ENCODE measurements at places on chromosomes 7 and 10.
A peak's percentile ranks its signal among the peaks of the same experiment; 100 is the strongest.

DNA sequence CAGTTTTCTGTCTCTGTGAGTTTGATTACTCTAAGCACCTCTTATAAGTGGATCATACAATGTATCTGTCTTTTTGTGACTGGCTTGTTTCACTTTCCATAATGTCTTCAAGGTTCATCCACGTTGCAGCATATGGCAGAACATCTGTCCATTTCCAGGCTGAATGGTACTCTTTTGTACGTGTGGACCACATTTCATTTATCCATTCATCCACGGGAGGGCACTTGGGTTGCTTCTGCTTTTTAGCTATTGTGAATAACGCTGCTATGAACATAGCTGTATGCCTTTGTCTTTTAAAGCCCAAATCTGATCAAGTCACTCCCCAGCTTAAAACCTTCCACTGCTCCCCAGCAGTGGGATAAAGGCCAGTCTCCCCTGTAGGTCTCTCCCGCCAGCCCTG, 31.5 kb downstream of the EGFR start:
- H3K4me3 ChIP-seq = no peak overlapping the region
- peaks cover 27% of the 10 kb centered on the region for H3K4me1 ChIP-seq
- H3K27me3 ChIP-seq = no peaks in the 10 kb centered on the region

GRCh38 chr7:112134039-112134438, 72.2 kb downstream of the DOCK4 start:
- no peak overlapping the region for H3K4me3 ChIP-seq
- DNase-seq = no peak
- H3K27ac ChIP-seq = no peak overlapping the region
- H3K36me3 ChIP-seq = no peaks in the 10 kb centered on the region

DNA sequence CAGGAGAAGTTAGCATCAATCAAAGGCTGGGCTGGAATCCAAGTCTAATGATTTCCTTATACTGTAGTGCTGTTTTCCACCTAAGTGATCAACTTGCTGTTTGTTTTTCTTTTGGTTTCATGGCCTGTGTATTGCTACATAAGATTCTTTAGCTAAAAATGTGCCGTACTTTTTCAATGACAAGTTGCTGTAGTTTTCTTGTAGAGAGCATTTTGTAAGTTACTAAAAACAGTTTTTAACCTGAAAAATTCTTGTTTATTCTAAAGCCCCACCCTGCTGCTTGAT, 1.3 kb downstream of the HELLS start:
- H3K27ac ChIP-seq = peak overlapping the region; percentile 98
- no peaks in the 10 kb centered on the region for H3K27me3 ChIP-seq
- DNase-seq = no peak
- H3K4me3 ChIP-seq = peak overlapping the region; percentile 54
- H3K36me3 ChIP-seq = no peaks in the 10 kb centered on the region

- DNase-seq = no peak
- no peaks in the 10 kb centered on the region for H3K4me1 ChIP-seq
- no peaks in the 10 kb centered on the region for H3K36me3 ChIP-seq
- H3K27me3 ChIP-seq = no peaks in the 10 kb centered on the region
- no peak overlapping the region for H3K27ac ChIP-seq
Observed at GRCh38 chr7:53624356-53624755, 588.9 kb downstream of the POM121L12 start.

DNA sequence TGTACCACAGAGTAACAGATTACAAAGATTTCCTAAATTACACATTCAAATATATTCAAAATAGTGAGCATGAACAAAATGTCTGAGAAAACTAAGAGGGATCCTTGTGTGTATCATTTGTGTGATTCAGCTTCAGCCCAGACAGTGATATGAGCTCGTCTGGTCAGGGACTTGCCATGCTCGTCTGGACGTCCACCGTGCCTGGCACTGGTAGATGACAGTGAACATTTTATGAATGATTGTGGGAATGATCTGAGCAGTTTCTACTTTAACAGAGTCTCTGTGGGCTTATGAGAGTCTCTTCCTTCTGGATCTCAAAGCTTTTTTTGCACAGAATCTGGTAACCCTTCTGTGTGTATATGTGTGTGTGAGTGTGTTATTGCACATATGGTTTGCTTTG, 34.2 kb upstream of the ANKRD2 start:
- H3K27me3 ChIP-seq = no peaks in the 10 kb centered on the region
- H3K27ac ChIP-seq = no peak overlapping the region
- no peak for DNase-seq

- H3K27me3 ChIP-seq = no peaks in the 10 kb centered on the region
- no peaks in the 10 kb centered on the region for H3K4me1 ChIP-seq
- no peak for DNase-seq
- H3K36me3 ChIP-seq = no peaks in the 10 kb centered on the region
- H3K27ac ChIP-seq = no peak overlapping the region
- no peak overlapping the region for H3K4me3 ChIP-seq
Observed at GRCh38 chr7:88599528-88599927, 160.0 kb upstream of the ZNF804B start.

GRCh38 chr10:113420733-113421675, 131.8 kb upstream of the HABP2 start:
- no peak overlapping the region for H3K4me3 ChIP-seq
- no peak for DNase-seq
- peaks cover 6% of the 10 kb centered on the region for H3K4me1 ChIP-seq
- no peaks in the 10 kb centered on the region for H3K27me3 ChIP-seq

DNA sequence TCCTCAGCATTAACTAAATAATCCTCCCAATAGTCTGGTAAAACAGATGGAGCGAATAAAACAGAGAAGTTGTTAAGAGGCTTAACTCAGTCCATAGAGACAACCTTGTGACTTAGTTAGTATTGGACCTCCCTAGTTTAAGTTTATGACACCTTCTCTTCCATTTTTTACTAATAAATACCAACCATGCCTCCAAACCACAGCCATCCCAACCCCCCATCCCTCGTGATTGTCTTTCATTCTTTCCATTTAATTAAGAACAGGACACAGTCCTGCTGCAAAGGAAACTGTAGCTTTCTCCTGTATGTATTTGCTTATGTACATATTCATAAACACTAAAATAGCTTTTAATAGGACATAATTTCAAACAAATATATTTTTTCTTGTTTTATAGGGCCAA, 238.2 kb downstream of the SEMA3D start:
- H3K4me3 ChIP-seq = no peak overlapping the region
- no peaks in the 10 kb centered on the region for H3K27me3 ChIP-seq
- no peak for DNase-seq
- no peaks in the 10 kb centered on the region for H3K36me3 ChIP-seq
- no peak overlapping the region for H3K27ac ChIP-seq

GRCh38 chr10:60237977-60238758, 151.5 kb downstream of the ANK3 start:
- H3K36me3 ChIP-seq = no peaks in the 10 kb centered on the region
- no peaks in the 10 kb centered on the region for H3K4me1 ChIP-seq
- H3K27ac ChIP-seq = no peak overlapping the region
- H3K4me3 ChIP-seq = no peak overlapping the region
- peak; percentile 78 for DNase-seq
- H3K27me3 ChIP-seq = no peaks in the 10 kb centered on the region

Data from Caco-2 (cell line).